ENCODE measurements at places on chromosomes 13 and 19. TPM values are rescaled to one million over a fixed set of nuclear protein-coding genes. Genes with fewer than 3 reads are reported as not detected.

DNA sequence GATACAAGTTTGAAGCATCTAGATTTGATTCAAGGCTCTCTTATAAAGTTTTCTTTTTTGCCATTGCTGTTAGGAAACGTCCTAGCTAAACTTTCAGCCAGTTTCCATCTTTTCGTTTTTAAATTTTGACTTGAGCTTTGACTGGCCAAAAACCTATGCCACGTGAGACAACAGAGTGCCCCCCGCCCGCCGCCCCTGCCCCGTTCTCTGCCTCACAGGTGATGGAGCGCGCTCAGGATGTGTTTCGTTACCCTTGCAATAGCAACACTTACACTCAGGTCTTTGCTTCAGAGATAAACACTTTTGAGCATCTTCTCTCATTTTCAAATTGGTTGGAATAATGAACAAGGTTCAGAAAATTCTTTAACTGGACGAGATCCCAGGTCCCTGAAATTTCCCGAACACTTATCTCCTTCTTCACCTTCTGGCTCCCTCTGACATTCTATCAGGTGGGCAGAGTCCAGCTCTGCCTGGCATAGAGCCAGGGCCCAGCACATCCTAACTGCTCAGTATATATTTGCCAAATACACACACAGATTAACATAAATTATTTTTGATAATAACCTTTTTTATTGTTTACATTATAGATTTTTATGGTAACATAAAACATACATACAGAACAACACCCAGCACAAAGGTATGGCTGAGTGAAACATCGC is 301.1 kb downstream of the IRS2 start:
- H3K4me1 ChIP-seq: no peaks in the 10 kb centered on the region
- H3K4me3 ChIP-seq: no peak overlapping the region
- no peaks in the 10 kb centered on the region for H3K36me3 ChIP-seq
- H3K27ac ChIP-seq: no peak overlapping the region
- H3K27me3 ChIP-seq: no peaks in the 10 kb centered on the region
- DNase-seq: no peak

GRCh38 chr13:104510422-104510821 is 1444.2 kb upstream of the SLC10A2 start:
- no peak overlapping the region for H3K4me3 ChIP-seq
- H3K27ac ChIP-seq: no peak overlapping the region
- no peaks in the 10 kb centered on the region for H3K27me3 ChIP-seq
- H3K36me3 ChIP-seq: no peaks in the 10 kb centered on the region
- H3K4me1 ChIP-seq: no peaks in the 10 kb centered on the region

ZNF563 gene
- total RNA-seq: not detected

TEX101 gene
- total RNA-seq: not detected

NLRP7 gene
- total RNA-seq: not detected

RNF17 gene
- not detected for total RNA-seq

Data from HCT116 (cell line).